H1 (cell line): ENCODE measurements at places on chromosomes 5 and 9. TPM values are rescaled to one million over a fixed set of nuclear protein-coding genes. Genes with fewer than 3 reads are reported as not detected.

GRCh38 chr5:33702867-33703266 is 188.9 kb downstream of the ADAMTS12 start:
- H3K4me3 ChIP-seq: no peak overlapping the region
- H3K36me3 ChIP-seq: no peaks in the 10 kb centered on the region
- no peak overlapping the region for H3K27ac ChIP-seq
- no peaks in the 10 kb centered on the region for H3K27me3 ChIP-seq
- H3K4me1 ChIP-seq: no peaks in the 10 kb centered on the region
- no peak for DNase-seq

DNA sequence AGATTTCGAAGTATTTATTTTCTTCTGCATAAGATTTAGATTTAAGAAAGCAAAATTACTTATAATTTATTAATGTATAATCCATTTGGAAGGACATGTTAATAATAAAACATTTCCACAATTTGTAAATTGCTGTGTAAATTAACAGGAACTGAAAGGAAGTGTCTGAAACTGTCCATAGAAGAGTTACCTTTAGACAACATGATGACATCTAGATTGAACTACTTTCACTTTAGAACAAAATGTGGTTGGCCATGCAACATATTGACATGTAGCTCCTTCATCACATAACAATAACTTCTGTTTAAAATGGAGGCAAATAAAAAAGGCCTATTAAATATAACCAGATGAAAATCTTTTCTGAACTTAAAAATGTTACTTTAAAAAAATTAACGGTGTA is 1849.5 kb upstream of the ACO1 start:
- H3K36me3 ChIP-seq: peaks cover 4% of the 10 kb centered on the region; the same call in 1 of the 2 replicates
- DNase-seq: no peak
- no peak overlapping the region for H3K4me3 ChIP-seq
- H3K27me3 ChIP-seq: no peaks in the 10 kb centered on the region

- no peak for DNase-seq
- no peak overlapping the region for H3K4me3 ChIP-seq
- no peaks in the 10 kb centered on the region for H3K36me3 ChIP-seq
- peaks cover 8% of the 10 kb centered on the region for H3K4me1 ChIP-seq
- no peaks in the 10 kb centered on the region for H3K27me3 ChIP-seq
These were observed 3.2 kb downstream of the NEURL1B start for GRCh38 chr5:172644266-172644665.

Gene TAF11L10
- polyA plus RNA-seq: not detected in 2 replicates

Gene SLC6A18
- 0.03 TPM in 1 of 2 replicates, not detected in the other for polyA plus RNA-seq

Gene ANKRD34B
- polyA plus RNA-seq: 0.91 and 1.5 TPM in 2 replicates

Gene MSMP
- polyA plus RNA-seq: 0.53 and 1.3 TPM in 2 replicates

Gene ZDHHC11B
- polyA plus RNA-seq: 0.29 and 0.57 TPM in 2 replicates

Gene TEK
- polyA plus RNA-seq: 7.0 and 11.0 TPM in 2 replicates
